ENCODE measurements at places on chromosomes 2 and 18.

GRCh38 chr2:233813236-233814055 is 35.3 kb downstream of the MROH2A start:
- no peak for DNase-seq

DNA sequence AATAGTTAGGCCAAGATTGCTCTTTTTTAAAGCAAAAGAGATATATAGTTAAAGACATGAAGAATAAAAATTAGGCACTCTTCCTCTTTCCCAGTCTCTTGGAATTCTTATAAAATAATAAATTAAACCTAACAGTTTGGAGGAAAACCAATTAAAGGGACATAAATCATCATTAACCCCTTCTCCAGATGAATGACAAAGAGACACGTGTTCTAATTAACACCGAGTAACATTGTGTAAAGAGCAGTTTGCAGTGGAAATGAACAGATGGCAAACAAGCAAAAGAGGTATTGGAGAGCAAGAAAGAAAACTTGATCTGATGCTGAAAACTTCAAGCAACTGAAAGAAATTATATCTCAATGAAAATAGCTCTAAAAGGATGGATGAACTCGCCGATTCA is 48.4 kb downstream of the BCL2 start:
- no peak for DNase-seq

DNA sequence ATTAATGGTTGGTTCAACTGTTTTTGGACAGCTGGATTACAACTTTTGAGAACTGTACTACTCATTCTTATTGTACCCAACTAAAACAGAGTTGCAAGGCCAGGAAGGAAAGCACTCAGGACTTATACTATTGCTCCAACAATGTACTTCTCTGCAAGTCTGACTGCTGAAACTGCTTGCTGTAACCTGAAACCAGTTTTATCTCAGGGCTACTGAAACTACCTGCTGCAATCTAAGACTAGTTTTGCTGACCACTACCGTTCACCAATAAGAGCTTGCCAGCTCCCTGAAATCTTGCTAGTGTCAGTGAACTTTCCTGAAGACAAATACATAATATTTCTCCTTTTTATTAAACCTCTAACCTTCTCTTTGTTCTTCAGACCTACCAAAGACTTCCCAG is 157.3 kb downstream of the CDCA7 start:
- no peak for DNase-seq

DNA sequence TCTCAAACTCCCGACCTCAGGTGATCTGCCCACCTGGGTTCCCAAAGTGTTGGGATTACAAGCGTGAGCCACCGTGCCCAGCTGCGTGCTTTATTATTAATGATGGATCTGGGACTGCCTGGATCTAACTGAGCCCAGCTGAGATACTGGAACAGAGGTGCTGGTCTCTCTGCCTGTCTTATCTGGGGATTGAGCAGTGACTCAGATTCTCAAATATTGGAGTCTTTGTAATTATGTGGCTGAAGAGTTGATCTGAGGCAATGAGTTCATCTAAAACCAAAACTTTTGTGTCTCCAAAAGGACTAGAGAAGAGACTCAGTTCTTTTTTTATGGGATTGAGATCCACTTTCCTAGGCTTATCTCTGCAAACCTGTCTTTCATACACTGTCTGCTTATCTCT is 16.3 kb downstream of the PLEKHB2 start:
- DNase-seq, result no peak

DNA sequence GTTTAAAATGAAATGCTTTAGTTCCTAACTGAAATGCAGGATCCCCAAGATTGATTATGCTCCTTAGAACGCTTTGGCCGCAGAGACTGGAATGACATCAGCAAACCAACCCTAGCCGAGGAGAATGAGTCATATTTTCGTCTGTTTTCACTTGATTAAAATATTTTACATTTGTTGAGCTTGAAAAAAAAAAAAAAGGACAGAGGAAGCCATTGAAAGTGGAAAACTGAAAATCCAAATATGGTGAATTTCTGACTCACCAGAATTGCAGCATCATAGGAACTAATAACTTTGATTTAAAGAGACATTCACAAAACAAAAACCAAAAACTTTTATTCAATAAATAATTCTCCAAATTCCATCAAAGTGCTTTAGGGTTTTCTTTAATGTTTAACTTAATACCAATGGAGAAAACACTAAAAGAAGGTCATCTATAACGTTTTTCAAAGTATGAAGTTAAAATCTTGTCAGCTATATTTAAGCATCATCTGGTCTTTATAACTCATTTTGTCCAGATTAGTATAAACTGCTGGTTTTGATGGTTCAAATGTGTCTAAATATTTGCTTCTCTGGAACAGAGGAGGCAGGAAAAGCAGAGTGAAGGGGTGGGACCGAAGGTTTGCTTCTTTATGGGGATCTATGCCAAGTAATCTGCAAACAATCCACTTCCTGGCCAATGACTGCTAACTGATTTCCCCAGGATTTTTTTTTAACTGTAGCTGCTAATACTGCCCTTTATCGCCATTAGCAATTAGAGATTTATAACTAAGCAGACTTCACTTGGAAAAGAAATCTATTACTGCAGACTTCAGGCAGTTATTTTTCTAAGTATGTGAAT is 30.9 kb upstream of the COL5A2 start:
- DNase-seq, result no peak

GRCh38 chr2:160616149-160616548 is 122.5 kb upstream of the RBMS1 start:
- no peak for DNase-seq

GRCh38 chr2:117832905-117833613 is 18.6 kb downstream of the DDX18 start:
- DNase-seq, result no peak

DNA sequence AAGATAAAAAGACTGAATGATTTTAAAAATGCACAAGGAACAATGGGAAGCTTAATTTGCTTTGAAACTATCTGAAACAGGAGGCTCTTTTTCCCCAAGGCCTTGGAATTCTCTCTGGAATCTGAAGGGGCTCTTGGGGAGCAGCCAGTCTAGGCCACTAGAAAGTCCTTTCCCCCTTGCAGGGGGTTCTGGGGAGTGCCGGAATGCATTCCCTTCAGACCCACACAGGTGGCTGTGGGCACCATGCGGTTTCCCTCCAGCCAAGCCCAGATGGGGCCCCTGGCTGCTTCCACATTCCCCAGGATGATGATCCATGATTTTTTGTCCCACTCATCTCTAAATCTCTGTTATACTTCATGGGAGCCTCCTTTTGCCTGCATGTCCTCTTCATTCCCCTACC is 10.7 kb downstream of the GPR45 start:
- no peak for DNase-seq

DNA sequence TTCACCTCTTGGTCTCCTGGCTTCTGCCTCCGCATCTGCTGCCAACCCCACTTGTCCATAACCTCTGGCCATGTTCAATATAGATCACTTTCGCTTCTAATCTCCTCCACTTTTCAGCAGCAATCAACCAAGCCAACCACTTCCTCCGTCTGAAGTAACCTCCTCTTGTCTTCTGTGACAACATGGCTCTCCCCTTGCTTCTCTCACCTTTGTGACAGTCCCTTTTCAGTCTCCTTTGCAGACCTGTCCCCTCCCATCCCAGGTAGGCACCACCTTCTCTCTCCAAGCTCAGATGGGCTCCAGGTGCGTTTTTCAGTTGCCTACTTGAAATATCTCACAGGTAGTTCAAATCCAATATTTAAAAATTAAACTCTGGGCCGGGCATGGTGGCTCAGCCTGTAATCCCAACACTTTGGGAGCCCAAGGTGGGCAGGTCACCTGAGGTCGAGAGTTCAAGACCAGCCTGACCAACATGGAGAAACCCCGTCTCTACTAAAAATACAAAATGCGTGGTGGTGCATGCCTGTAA is 4.7 kb upstream of the PSD4 start:
- DNase-seq, result no peak

DNA sequence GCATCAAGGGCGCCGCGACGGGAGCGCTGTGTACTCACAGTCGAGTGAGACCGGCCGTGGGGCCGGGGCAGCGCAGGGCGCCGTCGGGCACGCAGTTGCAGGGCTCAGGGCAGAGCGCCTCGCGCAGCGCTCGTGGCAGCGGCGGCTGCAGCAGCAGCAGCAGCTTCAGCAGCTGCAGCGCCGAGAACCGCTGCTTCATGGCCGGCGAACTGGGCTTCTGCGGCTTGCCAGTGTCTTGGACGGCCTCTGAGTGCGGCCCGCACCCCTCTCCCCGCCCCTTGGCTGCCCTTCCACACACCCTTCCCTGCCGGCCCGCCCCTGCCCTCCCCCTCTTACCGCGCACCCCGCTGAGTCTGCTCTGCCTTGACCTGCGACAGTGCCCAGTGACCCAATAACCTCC is at the start of gene LHCGR:
Gene LHCGR (minus strand): TSS at position 252 of the 400 bp plus-strand sequence. CDS start 53 bp downstream, at position 199.
- DNase-seq, result no peak

DNA sequence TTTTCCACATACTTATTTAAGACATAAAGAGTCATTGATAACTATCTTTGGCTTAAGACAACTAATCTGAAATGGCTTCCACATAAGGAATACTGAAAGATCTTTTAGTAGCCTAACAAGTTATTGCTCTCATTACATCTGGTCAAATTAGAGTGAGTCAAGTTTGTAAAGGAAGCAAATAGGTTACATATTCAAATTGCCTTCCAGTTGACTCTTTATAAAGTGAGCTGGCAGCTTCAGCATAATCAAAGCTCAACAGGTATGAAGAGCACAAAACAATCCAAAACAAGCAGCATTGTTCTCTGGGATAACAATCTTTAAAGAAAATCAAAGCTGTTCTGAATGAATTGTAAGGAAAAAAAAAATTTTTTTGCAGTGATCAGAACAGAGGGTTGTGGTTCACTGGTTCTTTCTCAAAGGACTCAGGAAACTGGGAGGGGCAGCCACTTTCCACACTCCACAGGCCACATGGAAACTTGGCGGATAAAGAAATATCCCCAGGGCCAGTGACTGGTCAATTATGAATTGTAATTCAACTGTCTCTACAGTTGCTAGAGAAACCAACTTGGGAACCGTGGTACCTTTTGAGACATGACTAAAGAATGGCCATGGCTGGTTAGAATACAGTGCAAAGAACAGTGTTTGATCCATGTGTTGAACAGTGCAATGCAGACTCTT is 369.3 kb upstream of the KCNH7 start:
- DNase-seq, result no peak

DNA sequence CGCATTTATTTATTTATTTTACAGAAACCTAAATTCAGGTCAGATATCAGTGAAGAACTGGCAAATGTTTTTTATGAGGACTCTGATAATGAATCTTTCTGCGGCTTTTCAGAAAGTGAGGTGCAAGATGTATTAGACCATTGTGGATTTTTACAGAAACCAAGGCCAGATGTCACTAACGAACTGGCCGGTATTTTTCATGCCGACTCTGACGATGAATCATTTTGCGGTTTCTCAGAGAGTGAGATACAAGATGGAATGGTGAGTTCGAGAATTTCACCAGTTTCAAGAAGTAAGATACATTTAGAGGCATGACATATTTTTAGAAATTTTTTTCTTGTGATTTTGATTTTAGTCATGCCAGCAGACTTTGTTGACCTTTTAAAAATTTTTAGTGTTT is 4.6 kb downstream of the CDCA7 start:
- no peak for DNase-seq

DNA sequence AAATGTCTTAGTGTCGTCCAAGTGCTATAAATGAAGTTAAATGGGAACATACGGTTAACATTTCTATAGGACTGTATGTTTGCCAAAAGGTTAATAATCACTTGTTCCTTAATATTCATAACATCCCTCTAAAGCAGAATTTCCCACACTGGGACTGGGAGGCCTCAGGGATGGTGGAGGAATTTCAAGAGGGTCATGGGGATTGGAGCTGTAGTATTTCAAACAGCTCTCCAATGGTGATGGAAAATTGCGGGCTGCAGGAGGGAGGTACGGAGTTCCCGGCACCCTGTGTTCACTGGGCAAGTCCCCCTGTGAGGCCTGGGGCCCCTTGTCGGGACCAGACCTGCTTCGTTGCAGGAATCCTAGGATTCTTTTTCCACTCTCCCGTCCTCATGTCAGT is 39.8 kb upstream of the CTAGE1 start:
- no peak for DNase-seq

DNA sequence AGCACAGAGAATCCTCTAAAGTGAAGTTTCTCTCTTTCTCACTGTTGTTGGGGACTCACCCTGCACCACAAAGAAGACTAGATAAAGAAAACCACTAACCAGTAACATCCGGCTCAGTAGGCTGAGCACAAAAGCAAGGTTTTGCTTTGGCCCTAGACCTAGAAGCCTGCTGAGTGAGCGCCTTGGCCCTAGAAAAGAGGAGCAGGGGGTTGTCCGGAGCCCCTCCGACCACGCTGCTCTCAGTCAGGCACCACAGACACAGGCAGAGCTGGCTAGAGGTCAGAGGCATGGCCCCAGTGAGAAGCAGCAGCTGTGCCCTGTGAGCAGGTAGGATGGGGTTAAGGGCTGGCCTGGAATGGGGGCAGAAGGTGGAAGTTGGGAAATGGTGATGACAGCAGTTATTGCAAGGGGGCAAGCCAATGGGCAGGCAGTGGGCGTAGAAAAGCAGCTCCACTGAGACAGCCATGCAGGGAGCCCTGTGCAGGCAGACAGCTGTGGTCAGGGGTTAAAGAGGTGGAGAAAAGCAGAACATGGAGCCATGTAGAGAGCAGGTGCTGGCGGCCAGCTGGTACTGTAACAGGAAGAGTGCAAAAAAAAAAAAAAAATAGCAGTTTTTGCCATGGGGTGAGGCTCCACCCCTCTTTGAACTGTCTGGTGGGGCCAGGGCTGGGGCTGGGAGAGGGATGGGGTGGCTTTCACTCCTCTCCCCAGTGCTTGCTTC is 36.9 kb upstream of the SLC14A1 start:
- DNase-seq, result no peak

GRCh38 chr18:76524900-76525698 is 30.1 kb upstream of the ZNF516 start:
- DNase-seq, result no peak

DNA sequence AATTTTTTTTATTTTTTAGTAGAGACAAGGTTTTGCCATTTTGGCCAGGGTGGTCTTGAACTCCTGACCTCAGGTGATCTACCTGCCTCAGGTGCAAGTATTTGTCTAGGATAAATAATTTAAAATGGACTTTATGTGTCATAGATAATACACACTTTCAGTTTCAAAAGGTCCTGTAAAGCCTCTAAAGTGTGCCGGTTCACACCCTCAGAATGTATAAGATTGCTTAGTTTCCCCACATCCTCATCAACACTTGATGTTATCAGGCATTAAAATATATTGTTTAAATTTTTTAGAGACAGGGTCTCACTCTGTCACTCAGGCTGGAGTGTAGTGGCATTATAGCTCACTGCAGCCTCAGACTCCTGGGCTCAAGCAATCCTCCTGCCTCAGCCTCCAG is 170.5 kb downstream of the ANKRD44 start:
- no peak for DNase-seq

GRCh38 chr18:22169889-22170420 is 566 bp downstream of the GATA6 start:
- DNase-seq, result no peak

GRCh38 chr2:12728221-12728777 is 11.6 kb downstream of the TRIB2 start:
- no peak for DNase-seq

GRCh38 chr2:2763351-2764000 is 432.4 kb upstream of the MYT1L start:
- DNase-seq, result no peak
